ENCODE measurements at places on chromosomes 13 and 19.

GRCh38 chr13:70042193-70042592 is 65.4 kb upstream of the ATXN8OS start:
- DNase-seq: no peak

GRCh38 chr13:111204438-111205177 is 89.5 kb downstream of the ARHGEF7 start:
- no peak for DNase-seq

- no peak for DNase-seq
Observed at GRCh38 chr19:455851-456546, 4.8 kb downstream of the SHC2 start.

DNA sequence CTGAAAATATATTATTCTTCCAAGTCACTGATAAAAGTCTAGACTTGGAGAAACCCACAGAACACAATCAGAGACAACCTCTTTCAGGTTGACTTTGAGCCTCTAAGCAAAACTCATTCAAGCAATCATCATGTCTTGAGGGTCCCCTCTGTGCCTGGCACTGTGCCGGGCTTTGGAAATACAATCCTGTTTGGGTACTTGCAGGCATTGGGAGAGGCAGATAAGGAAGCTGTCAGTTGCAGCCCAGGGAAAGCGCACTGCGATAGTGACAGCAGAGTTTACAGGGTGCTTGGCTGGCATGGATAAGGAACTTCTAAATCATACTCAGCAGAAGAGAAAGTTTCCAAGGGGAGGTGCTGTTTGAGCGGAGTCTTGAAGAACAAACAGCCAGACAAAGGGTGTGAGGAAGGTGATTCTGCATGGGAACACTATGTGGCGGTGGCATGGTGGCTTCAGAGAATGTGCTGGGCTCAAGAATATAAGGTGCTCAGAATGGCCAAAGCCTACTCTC is 9.1 kb downstream of the SERP2 start:
- DNase-seq: no peak

- no peak for DNase-seq
Observed at GRCh38 chr19:28595722-28596480, 617.0 kb downstream of the UQCRFS1 start.

- DNase-seq: no peak
Observed at GRCh38 chr13:110702591-110703526, 3.1 kb downstream of the CARS2 start.

DNA sequence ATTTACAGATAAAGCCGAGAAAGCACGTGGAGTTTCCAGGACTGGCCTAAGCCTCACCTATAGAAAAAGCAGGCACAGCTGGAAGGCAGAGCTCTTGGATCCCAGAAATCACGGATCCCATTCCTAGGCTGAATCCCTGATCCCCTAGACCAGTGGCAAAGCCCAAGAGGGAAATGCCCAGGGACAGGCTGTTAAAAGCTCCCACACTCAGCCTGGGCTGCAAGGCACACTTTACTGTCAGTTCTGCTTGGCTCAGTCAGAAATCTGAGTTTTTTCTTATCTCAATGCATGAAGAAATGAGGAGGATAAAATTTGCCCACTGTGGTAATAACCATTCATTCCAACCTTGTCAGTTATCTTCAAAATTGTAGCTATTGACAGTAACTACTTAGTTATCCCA is 8.0 kb upstream of the FUT2 start:
- DNase-seq: no peak

GRCh38 chr19:18307271-18307681 is 15.6 kb downstream of the LSM4 start:
- no peak for DNase-seq

DNA sequence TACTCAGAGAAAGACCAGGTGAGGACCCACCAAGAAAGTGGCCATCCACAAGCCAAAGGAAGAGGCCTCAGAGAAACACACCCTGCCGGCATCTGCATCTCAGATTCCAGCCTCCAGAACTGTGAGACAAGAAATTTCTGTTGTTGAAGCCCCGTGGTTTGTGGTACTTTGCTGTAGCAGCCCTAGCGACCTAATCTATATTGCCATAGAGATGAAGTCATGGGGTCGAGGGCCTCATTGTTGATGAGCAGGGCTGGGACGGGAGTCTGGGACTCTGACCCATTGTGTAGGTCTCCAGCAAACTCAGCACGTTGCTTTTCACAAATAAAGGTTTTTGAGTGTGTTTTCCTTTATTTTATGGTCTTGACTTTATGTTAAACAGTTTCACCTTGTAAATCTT is 174.9 kb downstream of the TNFSF13B start:
- no peak for DNase-seq

GRCh38 chr13:29193083-29193482 is 372.9 kb downstream of the MTUS2 start:
- DNase-seq: no peak

GRCh38 chr13:39909634-39910033 is 254.2 kb downstream of the COG6 start:
- no peak for DNase-seq

GRCh38 chr19:1423436-1424191 is 14.6 kb upstream of the RPS15 start:
- no peak for DNase-seq

DNA sequence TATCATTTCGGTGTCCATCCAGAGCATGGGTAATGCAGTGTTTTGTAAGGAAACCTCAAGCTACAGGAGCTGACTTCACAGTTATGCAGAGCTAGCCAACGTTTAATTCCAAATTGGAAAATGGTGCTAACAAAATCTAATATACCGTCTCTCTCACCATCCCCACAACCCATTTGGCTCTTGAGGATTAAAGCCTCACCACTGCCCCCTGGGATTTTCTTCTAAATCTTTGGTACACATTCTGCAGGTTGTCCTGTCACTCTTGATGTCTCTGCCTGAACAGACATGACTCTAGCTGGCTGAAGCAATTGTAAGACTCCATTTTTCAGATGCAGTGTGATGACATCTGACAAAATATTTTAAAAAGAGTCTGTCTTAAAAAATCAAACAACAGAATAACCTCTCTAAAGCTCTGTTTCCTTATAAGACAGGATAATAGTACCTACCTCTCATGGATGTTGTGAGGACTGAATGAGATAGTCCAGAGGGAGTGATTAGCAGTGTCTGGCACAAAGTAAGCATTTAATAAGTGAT is 451.8 kb downstream of the SUCLA2 start:
- no peak for DNase-seq

- DNase-seq: no peak
Observed at GRCh38 chr19:14906711-14907110, 20.8 kb upstream of the OR7A17 start.

DNA sequence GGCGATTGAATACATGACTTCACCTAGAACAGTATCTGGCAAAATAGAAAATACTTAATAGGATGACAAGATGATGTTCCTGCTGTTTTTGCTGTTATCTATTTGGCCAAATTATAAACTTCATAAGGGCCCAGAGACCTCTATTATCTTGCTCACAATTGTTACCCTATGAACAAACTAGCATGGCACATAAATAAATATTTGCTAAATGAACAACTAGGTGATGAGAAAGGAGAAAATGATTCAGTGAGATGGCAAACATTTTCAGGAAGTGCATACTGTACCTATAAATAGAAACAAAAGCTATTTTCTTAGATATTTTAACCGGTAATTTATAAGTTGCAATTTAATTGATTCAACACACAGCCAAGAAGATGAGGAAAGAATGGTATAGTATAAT is 78.4 kb downstream of the FAM216B start:
- DNase-seq: no peak

- DNase-seq: no peak
Observed at GRCh38 chr13:51006067-51006845, 96.7 kb downstream of the RNASEH2B start.

GRCh38 chr13:51035978-51036377 is 75.1 kb downstream of the C13orf42 start:
- no peak for DNase-seq

GRCh38 chr19:2804156-2805004 is 15.3 kb upstream of the ZNF554 start:
- DNase-seq: no peak

- no peak for DNase-seq
Observed at GRCh38 chr13:28494778-28495537, at the start of gene FLT1. TSS of gene FLT1 (minus strand) at chr13:28495128. CDS start at chr13:28494843, 285 bp downstream.

- no peak for DNase-seq
Observed at GRCh38 chr19:36099166-36099785, 11.7 kb upstream of the OVOL3 start.

DNA sequence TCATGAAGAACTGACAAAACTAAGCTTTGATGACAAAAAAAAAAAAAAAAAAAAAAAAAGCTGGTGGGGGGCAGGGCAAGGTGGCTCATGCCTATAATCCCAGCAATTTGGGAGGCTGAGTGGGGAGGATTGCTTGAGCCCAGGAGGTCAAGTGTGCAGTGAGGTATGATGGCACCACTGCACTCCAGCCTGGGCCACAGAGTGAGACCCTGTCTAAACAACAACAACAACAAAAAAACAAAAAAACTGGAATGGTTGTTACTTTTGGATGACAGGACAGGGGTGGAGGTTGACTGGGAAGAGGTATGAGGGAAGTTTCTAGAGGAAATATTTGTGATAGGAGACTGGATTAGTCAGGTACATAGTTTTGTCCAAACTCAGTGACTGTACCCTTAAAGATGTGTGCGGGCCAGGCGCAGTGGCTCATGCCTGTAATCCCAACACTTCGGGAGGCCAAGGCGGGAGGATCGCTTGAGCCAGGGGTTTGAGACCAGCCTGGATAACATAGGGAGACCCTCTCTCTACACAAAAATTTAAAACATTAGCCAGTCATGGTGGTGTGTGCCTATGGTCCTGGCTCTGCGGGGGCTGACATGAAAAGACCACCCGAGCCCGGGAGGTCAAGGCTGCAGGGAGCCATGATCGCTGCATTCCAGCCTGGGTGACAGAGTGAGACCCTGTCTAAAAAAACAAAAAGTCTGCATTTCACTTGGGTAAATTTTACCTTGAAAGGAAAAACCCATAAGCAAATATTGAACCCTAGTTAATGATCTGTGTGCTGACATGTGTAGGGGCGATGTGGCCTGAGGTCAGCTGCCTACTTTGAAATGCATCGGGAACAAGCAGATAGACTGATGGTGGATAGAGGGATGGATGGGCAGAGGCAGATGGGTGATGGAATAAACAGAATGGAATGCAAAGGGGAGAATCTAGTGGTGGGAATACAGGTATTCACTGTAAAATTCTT is 37.0 kb downstream of the CERS4 start:
- no peak for DNase-seq

- DNase-seq: no peak
Observed at GRCh38 chr13:52744842-52745375, 5.3 kb upstream of the CNMD start.

GRCh38 chr13:59790626-59791025 is 373.1 kb downstream of the DIAPH3 start:
- DNase-seq: peak; percentile 38

DNA sequence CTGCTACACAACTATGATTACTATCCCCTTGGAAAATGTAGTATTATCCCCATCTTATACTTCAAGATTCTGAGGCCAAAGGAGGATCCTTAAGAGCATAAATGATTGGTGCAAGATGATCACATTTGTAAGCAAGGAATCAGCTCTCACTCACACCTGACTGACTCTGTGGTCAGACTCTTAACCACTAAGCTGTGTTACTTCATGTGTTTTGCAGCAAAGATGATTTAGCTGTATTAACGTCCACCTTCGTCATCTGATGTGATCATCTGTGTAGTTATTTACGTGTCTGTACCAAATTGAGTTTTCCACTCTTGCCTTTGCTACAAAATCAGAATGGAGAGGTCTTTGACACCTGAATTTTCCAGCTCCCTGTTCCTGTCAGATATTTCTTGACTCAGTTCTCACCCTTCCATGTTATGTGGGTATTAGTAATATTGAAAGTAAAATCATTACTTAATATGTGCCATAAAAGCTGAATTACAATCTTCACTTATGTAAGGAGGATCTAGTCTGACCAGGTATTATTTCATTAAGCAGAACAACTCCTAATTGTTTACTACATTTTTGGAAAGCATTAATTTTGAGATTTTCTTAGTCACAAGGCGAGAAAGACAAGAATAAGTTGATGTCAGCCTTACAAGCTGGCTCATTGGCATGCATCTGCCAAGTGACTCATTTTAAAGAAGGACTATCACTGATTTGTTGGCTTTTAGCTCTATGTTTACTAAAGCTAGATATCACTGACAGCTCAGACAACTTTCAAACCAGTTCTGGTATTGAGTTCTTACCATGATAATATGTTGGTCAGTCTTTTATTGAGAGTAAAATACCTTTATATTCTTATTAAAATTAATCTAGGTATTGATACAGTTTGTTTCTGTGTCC is 1279.8 kb upstream of the PCDH9 start:
- no peak for DNase-seq

GRCh38 chr13:90395846-90396245 is 951.6 kb upstream of the MIR17HG start:
- no peak for DNase-seq

GRCh38 chr19:5880604-5881078 is 10.3 kb upstream of the FUT5 start:
- DNase-seq: no peak

DNA sequence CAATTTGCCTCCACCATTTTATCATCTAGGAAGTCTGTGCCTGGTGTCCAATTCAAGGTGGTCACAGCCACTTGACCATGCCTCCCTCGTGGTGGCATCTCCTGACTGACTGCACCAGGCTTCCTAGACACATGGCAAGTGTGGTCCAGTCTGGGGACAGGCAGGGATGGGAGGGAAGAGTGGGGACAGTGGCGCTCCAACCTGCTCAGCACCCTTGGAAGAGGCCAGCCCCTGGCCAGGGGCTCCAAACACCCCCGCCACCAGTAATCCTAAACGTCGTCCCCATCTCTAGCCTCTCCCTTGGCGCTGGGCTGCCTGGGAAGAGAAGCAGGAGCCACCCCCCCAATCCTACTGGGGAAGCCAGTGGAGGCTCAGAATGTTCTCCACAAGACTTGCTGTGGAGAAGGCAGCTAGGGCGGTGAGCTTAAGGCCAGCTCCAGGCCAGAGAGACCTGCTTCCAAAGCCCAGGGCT is 2.7 kb downstream of the RPL36 start:
- DNase-seq: no peak

DNA sequence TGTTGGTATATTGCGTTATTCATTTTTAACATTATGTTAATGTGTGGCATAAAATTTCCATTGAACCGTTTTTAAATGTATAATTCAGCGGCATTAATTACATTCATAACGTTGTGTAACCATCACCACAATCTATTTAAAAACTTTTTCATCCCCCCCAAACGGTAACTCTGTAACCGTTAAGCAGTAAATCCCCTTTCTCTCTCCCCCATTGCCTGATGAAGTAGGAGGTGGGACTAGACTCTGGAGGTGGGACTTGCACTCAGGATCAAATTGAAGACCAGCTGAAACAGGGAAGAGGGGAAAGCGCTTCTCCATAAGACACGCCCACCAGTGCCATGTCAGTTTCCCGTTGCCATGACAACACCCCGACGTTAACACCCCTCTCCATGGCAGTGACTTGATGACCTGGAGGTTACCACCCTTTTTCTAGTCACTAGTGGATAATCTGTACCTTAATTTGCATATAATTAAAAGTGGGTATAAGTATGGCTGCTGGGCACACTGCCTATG is 16.8 kb downstream of the CLEC11A start:
- DNase-seq: no peak

DNA sequence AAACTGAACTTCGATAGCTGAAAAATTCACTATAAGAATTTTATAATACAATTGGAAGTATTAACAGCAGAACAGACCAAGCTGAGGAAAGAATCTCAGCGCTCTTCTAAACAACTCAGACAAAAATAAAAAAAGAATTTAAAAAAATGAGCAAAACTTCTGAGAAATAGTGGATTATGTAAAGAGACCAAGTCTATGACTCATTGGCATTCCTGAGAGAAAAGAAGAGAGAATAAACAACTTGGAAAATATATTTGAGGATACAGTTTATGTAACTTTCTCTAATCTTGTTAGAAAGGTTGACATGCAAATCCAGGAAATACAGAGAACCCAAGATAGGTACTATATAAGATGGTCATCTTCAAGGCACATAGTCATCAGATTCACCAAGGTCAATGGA is 25.4 kb downstream of the SLC25A15 start:
- DNase-seq: no peak
